ENCODE measurements at places on chromosomes 2 and 18.

GRCh38 chr2:190759749-190760213, 110.9 kb downstream of the NAB1 start:
- no peak for DNase-seq

- no peak for DNase-seq
Measured at GRCh38 chr2:60890393-60890707, 9.0 kb downstream of the REL start.

DNA sequence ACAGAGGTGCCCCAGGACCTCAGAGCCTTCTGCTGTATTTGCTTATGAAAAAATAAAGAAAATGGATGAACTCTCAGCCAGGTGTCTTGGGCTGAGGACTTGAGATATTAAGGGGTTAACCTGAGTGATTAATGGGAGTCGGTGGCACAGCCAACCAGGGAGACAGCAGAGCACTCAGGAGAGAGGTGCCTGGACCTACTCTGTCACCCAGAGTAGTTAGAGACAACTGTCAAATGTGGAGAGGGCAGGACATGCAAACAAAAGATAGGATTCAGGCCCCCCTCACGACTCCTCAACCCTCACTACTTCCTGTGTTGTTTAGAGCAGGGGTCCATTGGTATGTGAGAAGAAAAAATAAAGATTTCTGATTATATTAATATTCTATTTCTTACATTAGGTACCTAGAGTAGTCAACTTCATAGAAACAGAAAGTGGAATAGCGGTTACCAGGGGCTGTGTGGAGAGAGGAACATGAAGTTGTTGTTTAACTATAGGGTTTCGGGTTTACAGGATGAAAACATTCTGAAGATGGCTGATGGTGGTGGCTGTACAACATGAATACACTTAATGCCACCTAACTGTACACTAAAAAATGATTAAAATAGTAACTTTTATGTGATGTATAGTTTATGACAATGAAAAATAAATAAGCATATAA, 28.6 kb upstream of the CETN1 start:
- DNase-seq: no peak

DNA sequence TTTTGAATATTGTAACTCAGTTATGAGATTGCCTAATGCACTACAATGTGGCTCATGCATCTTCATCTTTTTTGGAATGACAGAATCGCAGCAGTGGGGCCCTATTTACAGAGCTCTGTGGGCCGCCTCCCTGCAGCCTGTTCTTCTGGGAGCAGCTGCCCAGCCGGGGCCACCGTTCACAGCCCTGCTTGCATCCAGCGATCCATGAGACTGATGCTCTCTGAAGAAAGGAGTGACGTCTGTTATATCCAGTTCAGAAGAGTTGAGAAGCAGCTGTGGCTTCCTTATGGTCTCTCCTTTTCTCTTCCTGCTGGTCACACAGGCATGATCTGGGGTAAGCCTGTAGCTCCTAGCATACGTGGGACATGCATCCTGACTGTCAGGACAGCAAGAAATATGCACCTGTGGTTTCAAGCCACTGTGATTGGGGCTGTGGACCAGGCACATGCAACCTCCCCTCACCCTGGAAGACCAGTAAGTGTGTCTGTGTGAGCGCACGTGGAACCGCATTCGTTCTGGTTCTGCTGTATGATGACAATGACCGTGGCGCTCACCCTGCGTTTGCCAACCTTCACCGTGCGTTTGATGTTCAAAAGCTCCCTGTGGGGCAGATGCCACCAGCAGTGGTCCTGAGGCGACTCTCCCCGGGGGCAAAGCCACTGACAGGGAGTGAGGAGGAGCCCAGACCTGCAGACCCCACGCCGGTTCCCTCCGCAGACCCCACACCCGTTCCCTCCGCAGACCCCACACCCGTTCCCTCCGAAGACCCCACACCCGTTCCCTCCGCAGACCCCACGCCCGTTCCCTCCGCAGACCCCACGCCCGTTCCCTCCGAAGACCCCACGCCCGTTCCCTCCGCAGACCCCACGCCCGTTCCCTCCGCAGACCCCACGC, 189.8 kb downstream of the TMEM18 start:
- DNase-seq: no peak

GRCh38 chr18:37306432-37306831, 259.2 kb downstream of the CELF4 start:
- no peak for DNase-seq

GRCh38 chr2:236833501-236834073, 252.1 kb upstream of the COPS8 start:
- no peak for DNase-seq

- no peak for DNase-seq
Measured at GRCh38 chr2:162917626-162918025, 79.1 kb upstream of the KCNH7 start.

GRCh38 chr2:158381205-158381604, 75.3 kb downstream of the CCDC148 start:
- DNase-seq: no peak

GRCh38 chr2:149483004-149483605, 104.5 kb downstream of the MMADHC start:
- no peak for DNase-seq

- peak; percentile 99 for DNase-seq
Measured at GRCh38 chr18:77114415-77115191, 18.0 kb downstream of the MBP start.

- no peak for DNase-seq
Measured at GRCh38 chr2:40256008-40256407, 195.9 kb downstream of the SLC8A1 start.
